T follicular helper cell (primary cell): ENCODE measurements at places on chromosomes 5 and 9.

GRCh38 chr9:114754581-114754980 is 51.3 kb downstream of the TNFSF15 start:
- no peak for DNase-seq

- DNase-seq = no peak
Observed at GRCh38 chr9:116905171-116905588, 218.1 kb downstream of the TRIM32 start.

GRCh38 chr5:7244208-7244607 is 151.7 kb upstream of the ADCY2 start:
- DNase-seq = no peak

DNA sequence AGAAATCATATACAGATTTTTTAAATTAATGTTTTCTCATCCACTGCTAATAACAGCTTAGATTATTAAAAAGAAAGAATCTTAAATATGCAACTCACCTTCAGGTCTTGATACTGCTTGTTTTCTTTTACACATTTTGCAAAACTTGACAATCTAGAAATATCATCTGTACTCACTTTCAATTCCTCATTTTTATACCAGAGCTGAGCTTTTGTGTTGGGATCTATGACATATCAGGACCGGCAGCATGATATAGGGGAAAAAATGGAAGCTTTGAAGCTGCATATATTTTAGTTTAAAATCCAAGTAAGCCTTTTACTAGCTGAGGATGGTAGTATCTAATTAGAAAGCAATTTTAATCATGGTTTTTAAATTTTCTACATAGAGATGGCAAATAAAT is 75.7 kb upstream of the SMARCA2 start:
- no peak for DNase-seq

DNA sequence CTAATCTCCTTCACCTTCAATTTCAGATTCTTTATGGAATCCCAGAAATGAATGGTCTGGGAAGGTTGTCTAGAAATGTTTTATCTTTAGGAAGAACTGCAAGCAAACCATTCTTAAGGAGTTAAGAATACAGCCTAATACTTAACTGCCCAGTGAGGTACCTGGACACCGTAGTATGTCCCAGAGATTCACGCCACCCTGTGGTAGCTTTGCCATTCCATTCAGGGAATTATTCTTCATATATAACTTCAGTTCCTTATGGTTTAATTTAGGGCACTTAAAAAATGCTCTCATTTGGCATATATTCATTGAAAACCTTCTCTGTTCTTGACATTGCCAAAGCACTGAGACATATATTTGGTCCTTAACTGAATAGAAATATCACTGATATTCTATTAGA is 49.7 kb downstream of the ACTBL2 start:
- DNase-seq = no peak
